ENCODE measurements at places on chromosomes 6 and 20.

DNA sequence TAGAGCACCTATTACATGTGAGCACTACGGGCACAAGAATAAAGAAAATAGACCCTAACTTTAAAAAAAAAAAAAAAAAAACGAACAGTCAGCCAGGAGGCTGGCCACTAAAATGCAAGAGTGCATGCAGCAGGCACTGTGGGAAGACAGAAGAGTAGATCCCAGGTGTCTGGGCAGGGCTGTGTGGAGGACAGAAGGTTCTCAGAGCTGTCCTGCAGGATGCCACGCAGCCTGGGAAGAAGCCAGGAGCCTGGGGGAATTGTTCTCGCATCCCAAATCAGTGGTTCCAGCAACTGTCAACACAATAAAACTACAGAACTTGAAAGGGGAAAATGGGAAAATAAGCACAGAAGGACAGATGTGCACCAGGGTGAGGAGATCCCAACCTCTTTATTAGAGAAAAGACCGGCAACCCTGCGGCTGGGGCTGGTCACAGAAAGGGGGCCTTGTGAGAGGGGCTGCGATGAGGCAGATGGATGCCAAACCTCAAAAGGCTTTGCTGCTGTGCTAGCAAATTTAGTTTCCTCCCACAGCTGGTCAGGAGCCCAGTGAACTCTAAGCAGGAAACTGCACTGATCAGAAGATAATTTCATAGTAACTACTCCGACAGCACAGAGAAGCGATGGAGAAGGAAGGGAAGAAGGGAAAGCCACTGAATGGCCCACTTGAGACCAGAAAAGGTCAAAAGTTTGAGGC lies 30.9 kb downstream of the MAP3K5 start:
- no peak for DNase-seq

- no peak for DNase-seq
These were observed 480.7 kb downstream of the RFPL4B start for GRCh38 chr6:112827793-112828192.

- no peak for DNase-seq
These were observed 6.2 kb downstream of the NPBWR2 start for GRCh38 chr20:64100946-64101688.

GRCh38 chr6:158026054-158026900 lies 44.6 kb downstream of the SYNJ2 start:
- peak; percentile 100 for DNase-seq

GRCh38 chr20:59673288-59673997 lies 69.1 kb downstream of the PHACTR3 start:
- DNase-seq, result no peak

DNA sequence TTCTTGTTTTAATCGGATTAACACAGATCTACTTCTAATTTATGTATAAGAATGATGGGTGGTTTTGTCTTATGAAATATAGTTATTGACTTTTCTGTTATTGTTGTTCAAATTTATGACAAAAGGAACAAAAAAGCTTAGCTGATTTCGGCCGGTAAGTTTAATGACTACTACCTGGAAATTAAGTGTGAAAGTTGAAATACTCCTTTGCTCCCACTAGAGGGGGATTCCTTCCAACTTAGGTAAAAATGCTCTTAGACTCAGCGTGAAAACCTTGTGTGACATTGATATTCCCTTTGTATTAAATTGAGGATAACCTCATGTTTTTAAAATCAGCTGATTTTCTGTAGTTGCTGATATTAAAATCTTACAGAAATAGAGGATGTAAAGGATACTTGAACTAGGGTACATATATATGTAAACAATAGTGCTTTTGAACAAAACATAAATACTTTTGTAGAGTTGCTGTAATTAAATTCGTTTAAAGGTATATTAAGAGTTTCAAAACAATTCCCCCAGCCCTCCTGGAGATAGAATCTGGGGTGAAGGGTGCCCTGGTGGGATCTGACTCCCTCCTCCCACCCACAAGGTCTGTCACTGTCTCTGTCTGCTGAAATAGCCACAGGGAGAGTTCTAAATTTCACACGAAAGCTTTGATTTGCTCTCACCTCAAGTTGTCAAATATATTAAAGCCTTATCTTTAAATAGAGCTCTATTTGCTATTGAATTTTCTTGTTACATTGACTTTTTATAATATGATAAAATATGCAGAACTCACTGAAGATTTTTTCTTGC lies 257.5 kb downstream of the ARID1B start:
- peak; percentile 43 for DNase-seq

DNA sequence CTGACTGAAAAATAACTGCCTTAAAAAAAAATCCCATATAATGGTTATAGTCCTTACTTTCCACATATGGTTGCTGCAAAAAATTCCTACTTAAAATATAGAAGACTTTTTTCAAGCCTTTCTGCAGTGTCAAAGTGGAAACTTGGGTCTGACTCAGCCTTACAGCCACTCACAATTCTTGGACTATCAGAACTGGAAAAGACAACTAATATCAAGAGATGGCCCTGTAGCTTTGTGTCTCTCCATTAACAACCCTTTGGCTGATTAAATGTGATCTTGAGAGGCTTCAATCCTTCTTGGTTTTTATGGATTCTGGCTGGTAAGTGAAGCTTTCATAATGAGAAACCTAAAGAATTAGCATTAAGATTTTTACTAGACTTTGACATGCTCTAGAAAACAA lies 307.8 kb downstream of the RNGTT start:
- DNase-seq, result no peak

GRCh38 chr6:19035461-19036195 lies 648.5 kb downstream of the RNF144B start:
- DNase-seq, result peak; percentile 22

DNA sequence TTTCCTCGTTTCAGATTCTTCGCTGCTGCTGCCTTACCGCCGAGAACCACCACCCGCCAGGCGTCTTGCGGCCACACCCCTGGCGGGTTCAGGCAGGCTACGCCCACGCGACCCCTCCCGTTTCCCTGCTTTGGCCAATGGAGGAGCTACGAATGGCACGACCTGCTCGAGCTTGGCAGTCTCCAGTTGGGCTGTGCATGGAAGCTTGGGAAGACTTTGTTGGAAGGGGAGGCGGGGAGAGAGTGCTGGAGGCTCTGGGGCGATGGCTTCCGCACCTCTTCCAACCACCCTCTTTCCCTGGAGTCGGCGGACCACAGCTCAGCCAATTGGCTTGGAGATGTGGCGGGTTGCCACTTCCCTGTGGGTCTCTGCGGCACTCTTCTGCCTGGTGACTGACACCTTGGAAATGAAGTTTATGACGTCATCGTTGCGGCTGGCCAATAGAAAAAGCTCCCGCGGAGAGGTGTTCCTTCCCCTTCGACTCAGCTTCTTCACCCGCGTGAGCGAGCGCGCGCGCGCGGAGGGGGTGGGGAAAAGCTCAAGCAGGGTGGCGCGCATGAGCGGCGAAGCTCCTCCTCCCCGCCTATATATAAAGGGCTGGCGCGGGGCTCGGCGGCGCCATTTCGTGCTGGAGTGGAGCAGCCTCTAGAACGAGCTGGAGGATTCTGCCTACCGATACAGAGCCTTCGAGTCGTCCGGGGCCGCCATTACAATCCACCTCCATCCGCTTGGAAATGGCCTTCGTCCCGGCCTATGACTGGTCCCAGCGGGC lies 3.4 kb downstream of the BRD2 start:
- peak; percentile 100 for DNase-seq

- DNase-seq, result no peak
These were observed 43.0 kb downstream of the HDDC2 start for GRCh38 chr6:125258651-125259353.

- DNase-seq, result no peak
These were observed 137.5 kb downstream of the BTBD3 start for GRCh38 chr20:12055161-12055560.

GRCh38 chr6:152355166-152355565 lies 282.0 kb downstream of the SYNE1 start:
- no peak for DNase-seq

DNA sequence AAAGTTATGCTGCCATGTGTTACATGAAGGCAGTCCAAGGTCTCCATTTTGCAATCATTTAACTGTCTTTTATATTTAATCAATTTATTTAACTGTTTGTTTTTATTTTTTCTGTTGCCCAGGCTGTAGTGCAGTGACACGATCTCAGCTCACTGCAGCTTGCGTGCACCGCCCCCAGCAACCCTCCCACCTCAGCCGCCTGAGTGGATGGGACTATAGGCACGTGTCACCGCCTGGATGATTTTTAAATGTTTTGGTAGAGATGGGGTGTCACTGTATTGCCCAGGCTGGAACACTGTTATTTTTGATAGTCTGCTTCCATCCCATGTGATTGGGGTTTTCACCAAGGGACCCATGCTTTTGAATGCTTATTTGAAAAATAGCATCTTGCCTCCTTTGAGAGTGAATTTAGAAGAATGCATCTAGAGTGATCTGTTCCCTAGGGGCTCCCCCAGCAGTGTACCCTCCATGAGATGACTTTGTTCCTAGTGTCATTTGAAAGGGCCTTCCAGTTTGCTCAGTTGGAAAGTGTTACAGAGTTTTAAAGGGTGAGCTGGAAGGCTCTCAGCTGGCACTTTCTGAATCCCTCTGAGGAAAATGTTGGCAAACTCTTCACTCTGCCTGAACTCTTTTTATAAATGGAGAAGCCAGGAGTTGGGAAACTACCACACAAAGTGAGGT lies 143.4 kb downstream of the JARID2 start:
- no peak for DNase-seq

DNA sequence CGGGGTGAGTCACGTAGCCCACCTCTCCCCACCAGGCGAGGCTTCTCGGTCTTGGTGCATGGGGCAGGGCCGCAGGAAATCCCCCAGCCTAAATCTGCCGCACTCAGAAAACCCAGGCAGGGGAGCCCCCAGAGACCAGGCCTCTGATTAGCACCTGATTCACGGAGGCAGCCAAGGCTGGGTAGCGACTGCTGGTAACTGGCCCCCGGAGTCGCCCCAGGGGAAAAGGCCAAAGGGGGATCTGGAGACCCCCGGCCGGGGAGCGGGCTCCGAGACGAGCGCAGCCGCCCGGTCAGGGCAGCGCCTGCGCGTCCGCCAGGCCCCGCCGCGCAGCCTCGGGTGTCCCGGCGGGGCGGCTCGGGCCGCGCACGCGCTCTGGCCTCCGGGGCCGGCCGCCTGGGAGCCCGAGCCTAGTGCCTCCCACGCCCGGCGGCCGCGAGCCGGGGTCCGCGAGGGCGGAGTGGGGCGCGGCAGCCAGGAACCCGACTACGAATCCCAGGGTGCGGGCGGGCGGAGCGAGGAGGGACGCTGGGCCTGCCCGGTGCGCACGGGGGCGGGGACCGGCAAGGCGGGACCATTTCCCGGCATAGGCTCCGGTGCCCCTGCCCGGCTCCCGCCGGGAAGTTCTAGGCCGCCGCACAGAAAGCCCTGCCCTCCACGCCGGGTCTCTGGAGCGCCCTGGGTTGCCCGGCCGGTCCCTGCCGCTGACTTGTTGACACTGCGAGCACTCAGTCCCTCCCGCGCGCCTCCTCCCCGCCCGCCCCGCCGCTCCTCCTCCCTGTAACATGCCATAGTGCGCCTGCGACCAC lies at the start of gene DUSP22:
Gene DUSP22, plus strand, starts transcription at position 791 of the 809 bp plus-strand sequence. CDS start 53 bp downstream, outside the sequence.
- DNase-seq, result peak; percentile 78

GRCh38 chr20:14696937-14697336 lies 359.5 kb upstream of the FLRT3 start:
- DNase-seq, result no peak

GRCh38 chr20:48703511-48704219 lies 124.1 kb downstream of the PREX1 start:
- no peak for DNase-seq

- DNase-seq, result no peak
These were observed 14.0 kb downstream of the CDH26 start for GRCh38 chr20:59972037-59972801.

- DNase-seq, result no peak
These were observed 32.5 kb downstream of the ADGRF1 start for GRCh38 chr6:47009583-47009982.

DNA sequence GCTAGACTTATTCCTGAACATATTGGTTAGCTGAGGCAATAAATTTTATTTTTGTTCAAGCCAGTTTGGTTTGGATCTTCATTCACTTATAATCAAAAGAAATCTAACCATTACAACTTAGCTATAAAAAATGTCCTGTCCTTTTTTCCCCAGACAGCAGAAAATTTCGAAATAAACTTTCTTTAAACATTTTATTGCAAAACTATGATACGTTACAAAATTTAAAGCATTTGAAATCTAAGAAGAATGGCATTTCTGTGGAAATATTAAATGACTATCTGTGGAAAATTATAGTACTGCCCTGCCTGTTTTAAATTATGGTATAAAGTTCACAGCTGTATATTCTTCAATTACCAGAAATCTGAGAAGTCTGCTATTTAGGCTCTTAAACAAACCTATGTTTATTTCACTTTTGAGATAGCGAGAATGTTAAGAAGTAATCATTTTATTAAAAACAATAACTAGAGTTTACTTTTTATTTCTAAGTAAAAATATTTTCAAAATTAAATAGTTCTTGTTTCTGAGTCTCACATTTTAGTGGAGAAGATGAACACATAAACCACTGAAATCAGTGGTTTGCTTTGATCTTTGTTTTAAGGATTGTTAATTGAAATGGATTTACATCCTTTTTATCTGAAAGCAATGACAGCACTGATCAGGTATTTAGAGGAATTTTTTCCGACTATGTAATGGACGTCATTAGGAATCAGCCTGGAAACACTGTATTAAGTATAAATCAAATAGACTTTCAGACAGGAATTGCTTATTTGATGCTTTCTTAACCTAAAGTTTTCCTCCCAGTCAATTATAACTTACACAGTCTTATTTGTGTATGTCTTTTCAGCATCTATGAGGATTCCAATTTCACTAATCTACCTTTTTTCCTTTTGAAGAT lies 553.7 kb downstream of the COL12A1 start:
- no peak for DNase-seq

- no peak for DNase-seq
These were observed 71.0 kb upstream of the MARCKS start for GRCh38 chr6:113786168-113786567.

DNA sequence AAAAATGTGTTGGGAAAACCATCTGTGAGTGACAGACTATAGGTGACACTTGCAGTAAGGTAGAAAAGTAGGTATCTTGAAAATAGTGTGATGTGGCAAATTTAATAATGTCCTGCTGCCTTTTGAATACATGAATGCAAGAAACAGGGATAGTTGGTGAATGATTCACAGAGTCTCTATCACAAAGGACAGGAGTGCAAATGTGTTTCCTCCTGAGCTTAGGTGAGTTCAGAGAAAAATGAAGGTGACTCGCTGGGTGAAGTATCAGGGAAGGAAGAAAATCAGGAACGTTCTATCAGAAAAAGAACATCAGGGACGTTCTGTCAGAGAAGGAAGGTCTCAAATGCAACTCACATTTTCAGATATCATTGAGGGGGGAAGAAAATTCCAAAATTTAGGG lies 557.8 kb upstream of the SLC35B3 start:
- DNase-seq, result no peak

- DNase-seq, result no peak
These were observed 30.3 kb upstream of the OGFRL1 start for GRCh38 chr6:71258078-71258866.

- DNase-seq, result no peak
These were observed 12.9 kb upstream of the SLC22A7 start for GRCh38 chr6:43284991-43285781.

GRCh38 chr20:42435230-42435629 lies 754.5 kb downstream of the PTPRT start:
- DNase-seq, result no peak

- no peak for DNase-seq
These were observed 1.7 kb upstream of the VSTM2L start for GRCh38 chr20:37901240-37901639.

GRCh38 chr20:19392344-19393130 lies 180.1 kb downstream of the SLC24A3 start:
- DNase-seq, result no peak
